ENCODE measurements at places on chromosomes 1 and 21. TPM values are rescaled to one million over a fixed set of nuclear protein-coding genes. Genes with fewer than 3 reads are reported as not detected.
A peak's percentile ranks its signal among the peaks of the same experiment; 100 is the strongest.

DNA sequence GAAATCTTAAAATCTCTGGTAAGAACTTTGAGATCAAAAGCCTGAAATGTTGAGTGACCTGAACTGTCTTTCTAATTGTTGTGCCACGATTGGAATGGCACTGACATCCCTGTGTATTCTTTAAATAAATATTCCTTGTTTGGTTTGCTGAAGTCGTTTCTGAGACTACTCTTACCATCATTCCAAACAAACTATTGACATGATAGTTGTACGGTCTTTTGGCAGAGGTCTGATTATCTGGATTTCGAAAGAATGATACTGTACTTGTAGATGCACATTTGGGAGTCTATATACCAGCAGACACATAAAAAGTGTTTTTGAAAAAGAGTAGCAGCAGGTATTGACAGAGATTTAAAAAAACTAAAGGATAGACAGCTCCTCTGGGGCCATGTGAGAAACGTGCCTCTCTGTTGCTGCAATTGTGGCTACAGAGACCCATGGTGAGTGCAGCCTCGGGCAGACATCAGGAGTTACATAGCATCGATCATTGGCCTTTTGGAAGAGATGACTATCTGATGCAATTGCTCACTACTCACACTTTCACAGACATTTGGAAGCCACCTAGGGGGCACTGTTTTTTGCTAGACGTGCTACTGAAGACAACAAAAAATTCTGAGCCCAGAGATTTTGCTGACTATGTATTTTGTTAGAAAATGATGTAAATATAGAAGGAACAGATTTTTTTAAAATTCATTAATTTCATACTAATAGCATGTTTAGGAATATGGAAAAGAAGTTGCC lies 464.5 kb downstream of the KCNT2 start:
- no peaks in the 10 kb centered on the region for H3K27me3 ChIP-seq
- no peak overlapping the region for H3K4me3 ChIP-seq
- no peak for DNase-seq
- no peaks in the 10 kb centered on the region for H3K36me3 ChIP-seq

DNA sequence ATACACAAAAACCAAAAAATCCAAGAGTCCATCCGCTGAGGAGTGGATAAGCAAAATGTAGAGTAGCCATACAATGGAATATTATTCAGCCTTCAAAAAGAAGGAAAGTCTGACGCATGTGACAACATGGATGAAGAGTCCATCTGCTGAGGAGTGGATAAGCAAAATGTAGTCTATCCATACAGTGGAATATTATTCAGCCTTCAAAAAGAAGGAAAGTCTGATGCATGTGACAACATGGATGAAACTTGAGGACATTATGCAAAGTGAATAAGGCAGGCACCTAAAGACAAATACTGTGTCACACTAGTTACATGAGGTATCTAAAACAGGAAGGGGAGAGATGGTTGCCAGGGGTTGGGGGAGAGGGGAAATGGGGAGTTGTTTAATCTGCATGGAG lies 14.0 kb upstream of the IGSF21 start:
- H3K4me1 ChIP-seq: no peaks in the 10 kb centered on the region
- H3K36me3 ChIP-seq: no peaks in the 10 kb centered on the region
- H3K27ac ChIP-seq: no peak overlapping the region
- H3K4me3 ChIP-seq: no peak overlapping the region
- H3K27me3 ChIP-seq: peaks cover 4% of the 10 kb centered on the region
- DNase-seq: no peak

DNA sequence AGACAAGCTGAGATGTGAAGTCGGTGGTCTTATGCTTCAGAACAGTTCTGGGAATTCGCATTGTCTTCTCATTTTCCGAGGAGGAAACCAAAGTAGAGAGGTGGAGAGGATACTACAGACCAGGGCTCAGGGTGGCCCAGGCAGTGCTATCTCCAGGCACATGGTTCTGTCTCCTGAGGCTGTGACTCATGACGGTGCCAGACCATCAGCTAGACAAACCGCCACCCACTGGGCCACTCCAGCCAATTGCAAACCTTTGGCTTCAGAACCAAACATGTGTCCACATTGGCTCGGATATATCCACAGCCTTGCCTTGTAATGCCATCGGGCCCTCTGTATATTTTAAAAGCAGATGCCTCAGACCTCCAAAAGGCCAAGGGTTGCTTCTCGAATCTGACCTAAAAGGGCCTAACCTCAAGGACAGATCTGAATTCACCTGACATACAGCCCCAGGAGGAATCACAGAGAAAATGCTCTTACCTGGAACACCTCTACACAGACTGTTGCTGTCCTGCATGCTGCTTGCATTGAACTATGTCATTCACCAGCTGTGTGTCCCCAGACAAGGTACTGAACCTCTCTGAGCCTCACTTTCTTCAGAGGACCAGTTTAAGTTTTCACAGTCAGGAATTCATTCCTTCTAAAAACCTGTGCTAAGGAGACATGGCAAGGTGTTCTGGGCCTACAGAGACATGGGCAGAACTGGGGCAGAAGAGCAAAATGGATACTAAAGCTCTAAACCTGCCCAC lies 224.9 kb upstream of the JUN start:
- no peak for DNase-seq
- no peak overlapping the region for H3K4me3 ChIP-seq
- H3K27ac ChIP-seq: no peak overlapping the region
- H3K27me3 ChIP-seq: no peaks in the 10 kb centered on the region
- H3K36me3 ChIP-seq: no peaks in the 10 kb centered on the region

- no peaks in the 10 kb centered on the region for H3K4me1 ChIP-seq
- no peak overlapping the region for H3K4me3 ChIP-seq
- no peak for DNase-seq
- no peak overlapping the region for H3K27ac ChIP-seq
Observed at GRCh38 chr1:206094024-206094423, 23.2 kb downstream of the AVPR1B start.

- peak overlapping the region; percentile 29 for H3K27ac ChIP-seq
- DNase-seq: no peak
- no peak overlapping the region for H3K4me3 ChIP-seq
- H3K4me1 ChIP-seq: no peaks in the 10 kb centered on the region
- H3K27me3 ChIP-seq: no peaks in the 10 kb centered on the region
Observed at GRCh38 chr1:212561501-212561931, 47.0 kb upstream of the ATF3 start.

GRCh38 chr1:26991310-26992116 lies 2.0 kb upstream of the TRNP1 start:
- H3K27ac ChIP-seq: peak overlapping the region; percentile 79
- no peak for DNase-seq
- no peak overlapping the region for H3K4me3 ChIP-seq
- H3K36me3 ChIP-seq: no peaks in the 10 kb centered on the region

DNA sequence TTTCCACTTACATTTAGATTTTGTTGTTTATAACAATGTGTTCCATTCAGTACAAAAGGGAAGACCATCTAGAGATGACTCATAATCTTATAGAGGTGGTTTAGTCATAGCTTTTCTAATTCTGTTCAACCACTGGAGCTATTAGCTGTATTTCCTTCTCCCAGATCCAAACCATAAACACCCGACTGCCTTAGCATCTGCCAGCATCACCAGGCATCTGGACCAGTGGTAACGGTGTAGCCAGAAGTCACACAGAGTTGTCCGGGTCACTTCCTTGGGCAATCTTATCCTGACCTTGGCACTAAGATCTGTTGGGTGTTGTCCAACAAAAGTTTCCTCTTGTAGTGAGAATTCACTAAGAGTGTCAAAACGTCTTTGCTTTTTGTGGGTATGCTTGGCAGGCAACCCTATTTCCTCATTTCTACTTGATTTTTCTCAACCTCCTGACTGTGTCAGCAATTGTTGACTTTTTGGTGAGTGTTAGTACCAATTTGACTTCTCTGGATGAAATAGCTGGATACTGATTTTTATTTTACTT lies 372.1 kb upstream of the B3GALT2 start:
- no peaks in the 10 kb centered on the region for H3K36me3 ChIP-seq
- no peaks in the 10 kb centered on the region for H3K4me1 ChIP-seq
- H3K4me3 ChIP-seq: no peak overlapping the region
- H3K27me3 ChIP-seq: no peaks in the 10 kb centered on the region

DNA sequence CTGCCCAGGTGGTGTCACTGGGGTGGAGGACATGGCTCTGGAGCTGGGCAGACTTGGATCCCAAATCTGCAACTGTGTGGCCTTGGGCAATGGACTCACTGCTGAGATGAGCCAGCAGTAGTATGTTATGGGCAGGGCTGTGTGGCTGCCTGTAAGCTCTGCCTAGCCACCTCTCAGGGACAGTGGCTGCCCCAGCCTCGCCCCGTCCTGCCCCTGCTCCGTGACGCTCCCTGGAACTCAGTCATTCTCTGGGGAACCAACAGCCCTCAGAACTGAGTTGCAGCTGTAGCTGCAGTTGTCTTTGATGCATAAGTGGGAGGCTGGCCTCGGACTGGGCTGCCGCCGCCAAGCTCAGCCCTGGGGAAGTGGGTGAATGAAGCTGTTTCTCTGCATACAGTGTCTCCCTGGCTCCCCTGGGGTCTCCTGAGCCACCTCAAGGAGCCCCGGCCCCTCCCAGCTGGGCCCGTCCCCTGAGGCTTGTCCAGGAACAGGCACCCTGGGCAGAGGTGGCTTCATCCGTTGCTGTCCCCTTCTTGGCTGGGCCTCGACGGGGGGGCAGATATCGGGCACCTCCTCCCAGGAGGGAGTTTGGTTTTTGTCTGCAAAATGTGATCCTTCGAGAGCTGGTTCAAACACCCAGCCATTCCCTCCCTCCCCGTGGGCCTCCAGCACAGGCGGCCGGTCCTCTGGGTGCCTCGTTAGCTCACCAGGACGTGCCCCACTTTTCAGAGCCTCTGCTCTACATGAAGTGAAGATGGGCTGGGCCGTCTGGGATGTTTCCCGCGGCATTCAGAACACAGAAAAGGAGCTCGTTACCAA lies 26.2 kb upstream of the PLCH2 start:
- H3K4me1 ChIP-seq: no peaks in the 10 kb centered on the region
- no peak overlapping the region for H3K4me3 ChIP-seq
- H3K27me3 ChIP-seq: no peaks in the 10 kb centered on the region

Gene UBE2U
- total RNA-seq: 0.81 TPM

Gene RERE
- 56.0 TPM for total RNA-seq

Gene RPE65
- total RNA-seq: not detected

Gene ZBTB7B
- 37.0 TPM for total RNA-seq

All from pancreas (tissue), 10 donors.